WTC11 (cell line): ENCODE measurements at places on chromosomes 13 and 19. TPM values are rescaled to one million over a fixed set of nuclear protein-coding genes. Genes with fewer than 3 reads are reported as not detected.

DNA sequence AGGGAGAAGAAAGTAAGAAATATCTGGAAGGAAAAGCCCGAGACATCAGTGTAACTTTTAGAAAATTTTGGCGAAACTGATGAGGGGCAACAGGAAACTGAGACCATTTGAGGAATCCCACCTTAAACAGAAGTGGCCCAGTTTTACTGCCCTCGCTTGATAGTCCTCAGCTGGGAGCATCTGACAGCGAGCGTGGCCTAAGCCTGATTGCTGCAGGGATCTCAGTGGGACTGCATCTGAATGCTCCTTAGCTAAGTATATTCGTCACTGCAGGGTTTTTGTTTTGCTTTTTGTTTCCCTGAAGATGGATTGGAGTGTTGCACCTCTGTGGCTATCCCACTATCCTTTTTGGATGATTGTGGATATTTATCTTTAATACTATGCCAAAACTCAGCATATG is 262.7 kb upstream of the KLHL1 start:
- no peak for DNase-seq

GRCh38 chr13:28376604-28377003 is 118.3 kb downstream of the FLT1 start:
- DNase-seq: no peak

The KLK15 gene
- not detected in 3 replicates for total RNA-seq

GRCh38 chr13:104779311-104779993 is 1713.2 kb upstream of the SLC10A2 start:
- peak; percentile 22 for DNase-seq

The NPHS1 gene
- 0.61 to 1.7 TPM (median 1.7 TPM) in 3 replicates for total RNA-seq

The ZNF285 gene
- 1.6 to 3.9 TPM (median 2.6 TPM) in 3 replicates for total RNA-seq

DNA sequence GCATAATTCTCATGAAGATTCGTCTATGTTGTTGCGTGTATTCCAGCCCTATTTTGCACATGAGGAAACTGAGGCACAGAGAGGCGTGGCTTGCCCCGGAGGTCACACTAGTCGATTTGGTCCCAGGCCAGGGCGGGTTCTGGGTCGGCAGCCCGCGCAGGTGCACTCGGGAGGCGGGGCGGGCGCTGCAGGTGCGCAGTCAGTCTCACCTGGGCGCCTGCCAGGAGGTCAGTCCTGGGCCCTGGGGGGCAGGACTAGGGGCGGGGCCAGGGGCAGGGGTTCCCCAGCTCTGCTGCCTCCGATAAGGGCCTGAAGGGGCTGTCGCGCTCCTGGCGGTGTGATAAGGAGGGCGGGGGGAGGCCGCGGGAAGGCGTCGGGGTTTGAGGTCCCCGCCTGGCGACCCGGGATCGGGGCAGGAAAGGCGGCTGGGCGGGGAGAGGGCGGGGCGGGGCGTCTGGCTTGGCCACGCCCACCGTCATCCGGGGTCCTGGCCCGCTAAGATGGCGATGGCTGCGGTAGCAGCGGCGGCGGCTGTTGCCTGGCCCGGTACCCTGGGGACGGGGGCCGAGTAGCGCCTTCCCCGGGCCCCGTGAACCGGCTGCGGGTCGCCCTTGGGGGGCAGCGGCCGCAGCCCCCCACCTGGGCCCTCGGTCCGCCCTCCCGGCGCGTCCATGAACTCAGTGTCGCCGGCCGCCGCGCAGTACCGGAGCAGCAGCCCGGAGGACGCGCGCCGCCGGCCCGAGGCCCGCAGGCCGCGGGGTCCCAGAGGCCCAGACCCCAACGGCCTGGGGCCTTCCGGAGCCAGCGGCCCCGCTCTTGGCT is at the start of gene ATG4D:
Gene ATG4D, plus strand, starts transcription at position 485 of the 822 bp plus-strand sequence. Its CDS starts 187 bp downstream, at position 672.
- DNase-seq: peak; percentile 92

- no peak for DNase-seq
Observed at GRCh38 chr13:34151885-34152284, 333.9 kb downstream of the RFC3 start.

- peak; percentile 92 for DNase-seq
Observed at GRCh38 chr19:10315335-10316214, at the start of gene FDX2. TSS of gene FDX2 (minus strand) at chr19:10316015. CDS start at chr19:10315996, 19 bp downstream.

DNA sequence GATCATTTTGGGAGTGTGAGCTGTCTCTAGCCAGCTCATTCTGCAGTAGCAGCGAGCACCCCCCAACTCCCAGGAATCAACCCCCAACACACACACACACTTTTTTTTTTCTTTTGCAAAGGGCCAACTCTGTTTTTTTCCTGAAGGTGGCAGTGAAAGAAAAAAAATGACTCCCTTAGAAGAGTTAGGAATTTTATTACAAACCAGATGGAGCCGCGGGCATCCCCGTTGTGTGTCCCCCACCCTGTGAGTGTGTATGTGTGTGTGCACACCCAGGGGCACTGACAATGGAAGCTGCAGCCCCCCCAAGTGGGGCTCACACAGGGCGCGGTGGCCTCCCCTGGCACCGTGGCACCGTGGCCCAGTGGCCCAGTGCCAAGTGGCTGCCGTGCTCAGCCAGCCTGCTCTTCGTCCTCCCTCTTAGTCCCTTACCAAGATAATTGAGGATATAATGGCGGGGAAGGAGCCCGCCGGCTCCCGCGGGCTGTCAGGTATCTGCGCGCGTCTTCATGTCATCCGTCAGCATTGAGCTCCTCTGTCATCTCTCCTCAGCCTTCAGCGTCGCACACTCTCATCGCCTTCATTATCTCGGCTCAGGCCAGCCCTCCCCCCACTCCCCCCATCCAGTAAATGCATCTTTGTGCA is 314.1 kb downstream of the ZNF536 start:
- DNase-seq: no peak

- DNase-seq: no peak
Observed at GRCh38 chr13:29562786-29563438, 32.6 kb downstream of the SLC7A1 start.

The GRIN2D gene
- total RNA-seq: 23.0 to 27.8 TPM (median 25.3 TPM) in 3 replicates

The ZNF443 gene
- 7.0 to 8.0 TPM (median 7.1 TPM) in 3 replicates for total RNA-seq

DNA sequence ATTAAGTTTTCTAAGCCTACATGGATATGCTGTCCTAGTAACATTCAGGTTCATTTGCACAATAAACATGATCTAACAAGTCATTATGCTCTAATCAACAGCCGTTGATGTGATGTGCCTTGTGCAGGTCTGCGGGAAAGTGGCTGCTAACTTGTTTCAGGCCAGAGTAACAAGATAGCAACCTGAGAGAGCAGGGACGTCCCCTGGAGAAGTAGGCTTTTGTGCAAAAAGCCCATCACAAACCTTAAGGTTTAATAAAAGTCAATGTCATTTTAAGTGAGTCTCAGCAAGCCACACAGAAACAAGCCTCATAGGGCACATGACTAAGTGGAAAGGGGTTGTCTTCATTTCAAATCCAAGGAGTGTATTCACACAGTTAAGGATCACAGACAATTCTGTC is 17.6 kb downstream of the FOXO1 start:
- DNase-seq: no peak

The CGB2 gene
- 1.1 to 1.2 TPM in 2 of 3 replicates, not detected in the other for total RNA-seq

The GJB2 gene
- 0.11 TPM in 2 of 3 replicates, not detected in the other for total RNA-seq

- DNase-seq: peak; percentile 83
Observed at GRCh38 chr13:28805193-28805819, 14.8 kb upstream of the MTUS2 start.

GRCh38 chr13:77326905-77327604 is at the start of gene MYCBP2:
TSS of gene MYCBP2 (minus strand) at chr13:77327094. CDS start at chr13:77326775, 319 bp downstream.
- peak; percentile 98 for DNase-seq

The ZNF560 gene
- 4.4 to 5.8 TPM (median 4.9 TPM) in 3 replicates for total RNA-seq

The WDR83 gene
- 21.8 to 26.3 TPM (median 23.7 TPM) in 3 replicates for total RNA-seq

GRCh38 chr19:1069009-1069779 is 2.2 kb downstream of the ARHGAP45 start:
- DNase-seq: no peak

DNA sequence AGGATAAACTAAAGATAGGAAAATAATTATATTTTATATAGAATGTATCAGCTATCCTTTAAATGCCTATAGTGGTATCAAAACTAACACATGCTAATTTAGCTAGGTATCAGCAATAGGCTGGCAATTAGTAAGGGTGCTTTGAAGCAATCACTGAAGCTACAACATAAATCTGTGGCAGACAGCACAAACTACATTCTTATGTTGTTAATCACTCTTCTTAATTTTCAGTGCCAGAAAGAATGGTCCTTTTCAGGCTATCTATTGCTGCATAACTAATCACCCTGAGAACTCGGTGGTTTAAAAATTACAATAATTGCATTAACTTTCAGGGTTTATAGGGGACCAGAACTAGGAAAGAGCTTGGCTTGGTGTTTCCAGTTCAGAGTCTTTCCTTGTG is 963.1 kb downstream of the EFNB2 start:
- DNase-seq: no peak

- DNase-seq: no peak
Observed at GRCh38 chr19:38019396-38019724, 112.4 kb downstream of the SIPA1L3 start.

- DNase-seq: no peak
Observed at GRCh38 chr19:4713384-4713951, 10.2 kb downstream of the DPP9 start.

- DNase-seq: no peak
Observed at GRCh38 chr19:2779121-2779740, 3.8 kb downstream of the SGTA start.

DNA sequence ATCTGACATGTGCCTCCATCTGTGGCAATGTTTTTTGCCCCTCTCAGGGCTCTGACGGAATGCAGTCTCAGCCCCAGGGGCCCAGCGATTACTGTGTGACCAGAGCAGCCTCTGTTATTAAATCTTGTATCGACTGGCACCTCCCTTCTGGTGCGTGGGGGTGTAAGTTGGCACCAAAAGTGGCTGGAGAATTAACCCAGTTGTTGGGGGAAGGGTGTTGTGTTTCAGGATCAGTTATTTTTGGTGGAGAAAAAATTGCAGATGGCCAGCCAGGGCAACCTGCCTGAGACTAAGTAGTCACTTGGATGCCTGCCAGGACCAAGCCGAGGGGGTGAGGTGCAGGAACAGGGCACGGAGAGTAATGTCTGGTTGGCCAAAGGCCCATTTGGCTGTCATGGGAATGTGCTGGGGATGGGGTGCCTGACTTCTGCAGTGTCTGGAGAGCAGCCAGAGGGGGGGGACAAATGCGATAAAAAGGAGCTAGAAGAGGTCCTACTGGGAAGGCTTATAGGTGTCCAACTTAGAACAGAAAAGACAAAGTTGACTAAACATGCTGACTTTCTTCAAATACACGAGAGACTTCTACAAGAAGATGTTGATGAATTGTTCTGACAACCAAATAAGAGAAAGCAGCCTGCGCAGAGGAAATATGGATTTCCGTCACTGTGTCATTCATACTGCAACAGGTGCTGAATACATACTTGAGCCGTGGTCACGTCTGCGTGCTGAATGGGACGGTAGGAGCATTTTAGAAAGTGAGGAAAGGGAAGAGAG is 69.8 kb downstream of the SIAH3 start:
- no peak for DNase-seq
